Motor neuron (in vitro differentiated cells): ENCODE measurements at places on chromosomes 16 and 17. TPM values are rescaled to one million over a fixed set of nuclear protein-coding genes. Genes with fewer than 3 reads are reported as not detected.

Gene TMC6
- total RNA-seq, result 0.55 and 0.67 TPM in 2 replicates

Gene EVPL
- 0.21 and 0.23 TPM in 2 replicates for total RNA-seq

Gene NRN1L
- total RNA-seq, result 0.66 and 1.8 TPM in 2 replicates

Gene PABPN1L
- total RNA-seq, result 0.14 and 0.21 TPM in 2 replicates

Gene MTMR4
- total RNA-seq, result 40.9 and 41.8 TPM in 2 replicates

Gene SUZ12
- total RNA-seq, result 14.0 and 22.5 TPM in 2 replicates

Gene SPPL2C
- total RNA-seq, result 0.58 TPM in 1 of 2 replicates, not detected in the other

Gene PGP
- 9.7 and 10.2 TPM in 2 replicates for total RNA-seq

Gene TBX4
- not detected in 2 replicates for total RNA-seq

Gene VASN
- 5.2 and 6.1 TPM in 2 replicates for total RNA-seq

Gene FLOT2
- 41.0 and 43.6 TPM in 2 replicates for total RNA-seq
